ENCODE measurements at places on chromosomes 1 and 21. TPM values are rescaled to one million over a fixed set of nuclear protein-coding genes. Genes with fewer than 3 reads are reported as not detected.
A peak's percentile ranks its signal among the peaks of the same experiment; 100 is the strongest.

Gene CCDC27
- total RNA-seq: not detected

Gene GBP6
- total RNA-seq: not detected

Gene NPPA
- total RNA-seq: not detected

Gene SERPINC1
- not detected for total RNA-seq

Gene TRIM58
- total RNA-seq: 0.54 TPM

Gene CLEC20A
- not detected for total RNA-seq

Gene CRYZ
- total RNA-seq: 43.4 TPM

Gene KLHDC9
- 0.18 TPM for total RNA-seq

Gene HLX
- total RNA-seq: 4.3 TPM

Gene GBP3
- 50.0 TPM for total RNA-seq

Gene NFYC
- total RNA-seq: 45.2 TPM

Gene AKR7A2
- 60.2 TPM for total RNA-seq

Gene CDCA8
- 6.1 TPM for total RNA-seq

GRCh38 chr1:89269277-89269676 is 3.4 kb downstream of the GBP5 start:
- H3K27me3 ChIP-seq: no peaks in the 10 kb centered on the region
- DNase-seq: no peak
- H3K27ac ChIP-seq: no peak overlapping the region

DNA sequence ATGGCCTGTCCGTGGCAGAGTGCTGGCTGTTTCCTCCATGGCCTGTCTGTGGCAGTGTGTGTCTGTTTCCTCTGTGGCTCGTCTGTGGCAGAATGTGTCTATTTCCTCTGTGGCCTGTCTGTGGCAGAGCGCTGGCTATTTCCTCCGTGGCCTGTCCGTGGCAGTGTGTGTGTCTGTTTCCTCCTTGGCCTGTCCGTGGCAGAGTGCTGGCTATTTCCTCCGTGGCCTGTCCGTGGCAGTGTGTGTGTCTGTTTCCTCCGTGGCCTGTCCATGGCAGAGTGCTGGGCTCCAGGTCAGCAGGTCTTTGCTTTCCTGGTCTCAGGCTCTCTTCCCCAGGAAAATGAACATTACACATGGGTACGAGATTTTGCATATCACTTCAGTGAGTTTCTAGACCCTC is 138.4 kb upstream of the IPO9 start:
- H3K4me1 ChIP-seq: peaks cover 28% of the 10 kb centered on the region
- no peak overlapping the region for H3K27ac ChIP-seq
- DNase-seq: no peak

DNA sequence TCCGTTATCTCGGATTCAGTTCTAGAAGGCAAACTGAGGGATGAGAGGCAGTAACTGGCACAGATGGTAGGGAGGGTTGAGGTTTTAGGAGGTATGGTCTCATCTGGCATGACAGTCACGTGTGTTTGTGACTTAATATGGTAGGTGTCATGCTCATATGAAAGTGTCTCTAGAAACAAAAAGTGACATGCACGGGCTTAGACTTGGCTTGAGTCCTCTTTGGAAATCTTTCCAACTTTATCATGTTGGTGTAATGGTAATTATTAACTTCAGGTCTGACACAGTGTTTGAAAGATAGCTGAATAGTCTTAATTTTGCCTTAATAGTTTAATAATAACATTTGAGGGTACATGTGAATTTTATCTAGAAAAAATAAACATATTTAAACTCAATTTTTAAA is 218.1 kb downstream of the FMN2 start:
- H3K4me1 ChIP-seq: peaks cover 20% of the 10 kb centered on the region
- H3K27me3 ChIP-seq: no peaks in the 10 kb centered on the region
- H3K4me3 ChIP-seq: no peak overlapping the region
- no peaks in the 10 kb centered on the region for H3K36me3 ChIP-seq
- peak overlapping the region; percentile 66 for H3K27ac ChIP-seq

- no peak overlapping the region for H3K27ac ChIP-seq
- H3K4me3 ChIP-seq: no peak overlapping the region
- H3K27me3 ChIP-seq: peaks cover 11% of the 10 kb centered on the region
- no peaks in the 10 kb centered on the region for H3K4me1 ChIP-seq
- no peaks in the 10 kb centered on the region for H3K36me3 ChIP-seq
- DNase-seq: no peak
Measured at GRCh38 chr21:43287795-43288755, 119.3 kb downstream of the CRYAA start.

DNA sequence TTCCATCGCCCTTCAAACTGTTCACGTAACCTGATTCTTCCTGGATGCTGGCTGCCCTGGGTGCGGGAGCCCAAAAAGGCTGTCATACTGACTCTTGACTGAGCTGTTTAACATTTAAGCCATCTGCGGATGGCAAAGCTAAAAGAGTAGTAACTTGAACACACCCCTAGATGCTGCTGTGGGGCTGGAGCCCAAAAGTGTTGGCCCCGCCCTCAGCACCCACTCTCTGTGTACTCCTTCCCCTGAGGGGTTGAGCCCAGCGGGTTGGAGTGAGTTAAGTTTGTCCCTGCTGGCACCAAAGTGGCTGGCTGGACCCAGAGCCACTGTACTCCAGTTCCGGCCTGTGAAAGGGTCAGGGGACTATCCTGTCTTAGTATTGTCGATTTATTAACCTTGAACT is 640.6 kb downstream of the PTPRU start:
- no peak for DNase-seq
- H3K4me3 ChIP-seq: no peak overlapping the region
- H3K27me3 ChIP-seq: no peaks in the 10 kb centered on the region
- H3K36me3 ChIP-seq: no peaks in the 10 kb centered on the region

DNA sequence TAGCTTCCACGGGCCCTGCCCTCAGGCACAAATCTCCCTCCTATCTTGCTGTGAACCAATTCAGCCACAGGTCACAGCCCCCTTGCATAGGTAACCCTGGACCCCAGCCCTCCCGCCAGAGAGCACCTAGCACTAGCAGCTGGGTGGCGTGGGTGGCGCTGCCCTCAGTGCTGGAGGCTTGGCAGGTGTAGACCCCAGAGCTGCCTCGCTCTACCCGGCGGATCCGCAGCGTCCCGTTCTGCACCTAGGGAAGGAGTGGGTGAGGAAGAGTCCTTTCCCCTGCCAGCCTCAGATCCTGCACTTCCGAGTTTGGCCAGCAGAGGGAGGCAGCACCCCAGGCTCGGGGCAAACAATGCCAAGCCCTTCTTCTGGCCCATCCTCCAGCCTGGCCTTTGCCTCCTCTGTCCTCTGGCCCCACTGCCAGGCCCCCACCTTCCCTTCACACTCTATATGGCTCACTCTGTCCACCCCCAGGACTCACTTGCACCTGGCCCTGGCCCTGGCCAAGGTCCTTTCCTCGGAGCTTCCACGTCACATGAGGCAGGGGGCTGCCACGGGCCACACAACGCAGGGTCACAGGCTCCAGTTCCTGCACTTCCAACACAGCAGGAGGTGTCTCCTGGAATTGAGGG is 9.0 kb downstream of the IGSF9 start:
- no peak for DNase-seq
- no peak overlapping the region for H3K4me3 ChIP-seq
- no peaks in the 10 kb centered on the region for H3K36me3 ChIP-seq
- peaks cover 38% of the 10 kb centered on the region for H3K27me3 ChIP-seq
- no peaks in the 10 kb centered on the region for H3K4me1 ChIP-seq
- H3K27ac ChIP-seq: no peak overlapping the region

GRCh38 chr1:206087091-206087490 is 30.1 kb downstream of the AVPR1B start:
- H3K4me1 ChIP-seq: no peaks in the 10 kb centered on the region
- DNase-seq: no peak
- no peak overlapping the region for H3K4me3 ChIP-seq
- no peak overlapping the region for H3K27ac ChIP-seq

- no peak overlapping the region for H3K4me3 ChIP-seq
- no peaks in the 10 kb centered on the region for H3K27me3 ChIP-seq
- no peak overlapping the region for H3K27ac ChIP-seq
- H3K4me1 ChIP-seq: peaks cover 19% of the 10 kb centered on the region
Measured at GRCh38 chr1:58588396-58588795, 11.3 kb upstream of the TACSTD2 start.

GRCh38 chr21:45922648-45923047 is 58.9 kb upstream of the COL6A1 start:
- DNase-seq: no peak
- no peaks in the 10 kb centered on the region for H3K36me3 ChIP-seq
- no peak overlapping the region for H3K27ac ChIP-seq

GRCh38 chr21:41582298-41582840 is 74.4 kb upstream of the TMPRSS2 start:
- no peak overlapping the region for H3K27ac ChIP-seq
- no peak for DNase-seq
- H3K4me1 ChIP-seq: no peaks in the 10 kb centered on the region
- H3K27me3 ChIP-seq: no peaks in the 10 kb centered on the region

GRCh38 chr1:99546432-99547416 is 99.2 kb upstream of the PALMD start:
- H3K36me3 ChIP-seq: no peaks in the 10 kb centered on the region
- H3K4me1 ChIP-seq: peaks cover 4% of the 10 kb centered on the region
- H3K27me3 ChIP-seq: no peaks in the 10 kb centered on the region
- H3K4me3 ChIP-seq: no peak overlapping the region

GRCh38 chr1:178434360-178434759 is 62.4 kb downstream of the CLEC20A start:
- H3K27ac ChIP-seq: no peak overlapping the region
- H3K4me3 ChIP-seq: no peak overlapping the region
- H3K4me1 ChIP-seq: no peaks in the 10 kb centered on the region
- no peaks in the 10 kb centered on the region for H3K27me3 ChIP-seq
- H3K36me3 ChIP-seq: no peaks in the 10 kb centered on the region

GRCh38 chr1:165717918-165718515 is 19.7 kb upstream of the ALDH9A1 start:
- no peak overlapping the region for H3K27ac ChIP-seq
- H3K27me3 ChIP-seq: no peaks in the 10 kb centered on the region
- H3K4me1 ChIP-seq: no peaks in the 10 kb centered on the region
- H3K36me3 ChIP-seq: no peaks in the 10 kb centered on the region
- peak; percentile 71 for DNase-seq
- no peak overlapping the region for H3K4me3 ChIP-seq

DNA sequence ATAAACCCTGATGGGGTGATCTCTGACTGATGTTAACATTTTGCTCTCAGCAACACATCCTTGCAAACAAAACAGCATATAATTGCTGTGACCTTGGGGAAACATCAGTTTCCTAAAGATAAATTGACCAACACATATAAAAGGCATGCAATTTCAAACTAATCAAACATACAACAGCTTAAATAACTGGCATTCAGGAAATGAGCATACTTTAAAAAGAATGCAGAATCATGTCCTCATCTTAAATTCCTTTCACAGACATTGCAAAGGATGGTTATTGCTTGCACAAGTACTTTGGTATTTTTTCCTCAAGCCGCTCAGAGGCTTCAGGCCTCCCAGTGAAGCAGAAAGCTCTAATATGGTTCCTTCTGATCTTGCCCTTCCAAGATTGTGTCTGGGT is 53.4 kb upstream of the RGS18 start:
- DNase-seq: peak; percentile 89
- peaks cover 5% of the 10 kb centered on the region for H3K4me1 ChIP-seq

GRCh38 chr1:15803380-15803779 is 4.1 kb downstream of the UQCRHL start:
- no peaks in the 10 kb centered on the region for H3K27me3 ChIP-seq
- peaks cover 25% of the 10 kb centered on the region for H3K4me1 ChIP-seq
- no peaks in the 10 kb centered on the region for H3K36me3 ChIP-seq
- H3K4me3 ChIP-seq: no peak overlapping the region

GRCh38 chr1:79969886-79970285 is 963.4 kb upstream of the ADGRL4 start:
- DNase-seq: no peak
- no peaks in the 10 kb centered on the region for H3K36me3 ChIP-seq
- H3K27ac ChIP-seq: no peak overlapping the region
- H3K4me3 ChIP-seq: no peak overlapping the region
- H3K4me1 ChIP-seq: no peaks in the 10 kb centered on the region
- H3K27me3 ChIP-seq: no peaks in the 10 kb centered on the region

DNA sequence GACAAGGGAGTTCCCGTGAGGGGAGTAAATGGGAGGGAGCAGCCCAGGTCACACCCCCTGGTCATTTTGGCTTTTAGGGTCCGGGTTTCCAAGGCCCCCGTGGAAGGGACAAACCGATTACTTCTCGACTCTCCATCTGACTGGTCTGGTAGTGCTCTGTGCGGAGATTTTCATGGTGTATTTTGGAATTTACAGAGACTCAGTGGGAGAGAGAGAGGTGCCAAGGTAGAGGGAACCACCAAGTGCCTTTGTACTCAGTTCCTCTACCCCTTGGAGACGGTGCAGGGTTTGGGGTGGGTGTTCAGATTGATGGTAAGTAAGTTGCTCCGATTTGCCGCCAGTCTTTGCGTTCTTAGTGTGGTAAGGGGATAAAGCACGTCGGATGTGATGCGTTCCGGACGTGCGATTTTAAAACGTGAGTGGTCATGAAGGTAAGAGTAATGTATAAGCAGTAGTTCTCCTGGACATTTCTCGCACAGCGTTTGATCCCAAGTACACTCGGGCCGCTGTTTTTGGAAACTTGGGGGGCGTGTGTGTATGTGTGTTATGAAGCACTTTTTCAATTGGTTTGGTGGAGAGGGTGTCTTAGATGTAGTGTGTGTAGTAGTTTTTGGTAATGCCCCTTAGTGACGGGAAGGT is 682 bp downstream of the SUCO start:
- no peaks in the 10 kb centered on the region for H3K27me3 ChIP-seq
- H3K27ac ChIP-seq: peak overlapping the region; percentile 80
- peak overlapping the region; percentile 97 for H3K4me3 ChIP-seq

DNA sequence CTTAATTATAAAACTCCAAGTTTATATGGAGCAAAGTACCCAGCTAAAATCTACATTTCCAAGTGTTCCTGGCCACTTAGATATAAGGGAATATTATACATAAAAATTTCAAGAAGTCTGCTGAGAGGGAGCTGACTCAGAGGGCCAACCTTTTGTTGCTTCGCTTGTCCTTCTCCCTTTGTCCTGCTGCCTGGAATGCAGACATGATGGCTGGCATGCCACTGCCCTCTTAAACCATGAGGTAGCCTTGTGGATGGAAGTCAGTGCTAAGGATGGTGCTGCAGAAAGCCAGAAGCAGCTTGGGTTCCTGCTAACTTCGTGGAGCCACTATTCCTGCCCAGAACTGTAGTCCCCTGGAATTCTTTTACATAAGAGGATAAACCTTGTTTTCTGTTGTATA is 38.9 kb upstream of the SRP9 start:
- peaks cover 11% of the 10 kb centered on the region for H3K4me1 ChIP-seq
- DNase-seq: no peak
- H3K27me3 ChIP-seq: no peaks in the 10 kb centered on the region

DNA sequence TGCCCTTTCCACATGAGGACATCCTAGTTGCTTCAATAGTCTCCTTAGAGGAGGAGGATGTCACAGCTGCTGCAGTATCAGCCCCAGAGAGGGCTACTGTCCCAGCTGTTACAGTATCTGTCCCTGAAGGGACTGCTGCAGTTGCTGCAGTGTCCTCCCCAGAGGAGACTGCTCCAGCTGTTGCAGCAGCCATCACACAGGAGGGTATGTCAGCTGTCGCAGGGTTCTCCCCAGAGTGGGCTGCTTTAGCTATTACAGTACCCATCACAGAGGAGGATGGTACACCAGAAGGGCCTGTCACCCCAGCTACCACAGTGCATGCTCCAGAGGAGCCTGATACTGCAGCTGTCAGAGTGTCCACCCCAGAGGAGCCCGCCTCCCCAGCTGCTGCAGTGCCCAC is 78.5 kb upstream of the BMP8A start:
- H3K36me3 ChIP-seq: peaks cover 19% of the 10 kb centered on the region
- no peaks in the 10 kb centered on the region for H3K27me3 ChIP-seq
- DNase-seq: no peak
- H3K4me3 ChIP-seq: no peak overlapping the region

- no peak for DNase-seq
- no peaks in the 10 kb centered on the region for H3K36me3 ChIP-seq
- no peak overlapping the region for H3K27ac ChIP-seq
- H3K4me1 ChIP-seq: no peaks in the 10 kb centered on the region
- H3K27me3 ChIP-seq: peaks cover 49% of the 10 kb centered on the region
Measured at GRCh38 chr1:21657456-21658190, 11.5 kb downstream of the RAP1GAP start.

GRCh38 chr1:196951711-196952394 is 8.3 kb downstream of the CFHR2 start:
- peak; percentile 13 for DNase-seq
- no peaks in the 10 kb centered on the region for H3K36me3 ChIP-seq
- no peak overlapping the region for H3K4me3 ChIP-seq
- H3K27ac ChIP-seq: no peak overlapping the region

Data from IMR-90 (cell line).